ENCODE measurements at places on chromosomes 4 and X.

GRCh38 chr4:77564231-77564630, 41.4 kb upstream of the CXCL13 start:
- no peak overlapping the region for H3K27ac ChIP-seq
- H3K4me3 ChIP-seq, result no peak overlapping the region
- no peak for DNase-seq
- no peaks in the 10 kb centered on the region for H3K36me3 ChIP-seq
- no peaks in the 10 kb centered on the region for H3K27me3 ChIP-seq

GRCh38 chr4:144817081-144817480, 171.1 kb downstream of the HHIP start:
- DNase-seq, result no peak
- H3K4me3 ChIP-seq, result no peak overlapping the region
- H3K4me1 ChIP-seq, result no peaks in the 10 kb centered on the region
- H3K27ac ChIP-seq, result no peak overlapping the region
- H3K36me3 ChIP-seq, result no peaks in the 10 kb centered on the region

DNA sequence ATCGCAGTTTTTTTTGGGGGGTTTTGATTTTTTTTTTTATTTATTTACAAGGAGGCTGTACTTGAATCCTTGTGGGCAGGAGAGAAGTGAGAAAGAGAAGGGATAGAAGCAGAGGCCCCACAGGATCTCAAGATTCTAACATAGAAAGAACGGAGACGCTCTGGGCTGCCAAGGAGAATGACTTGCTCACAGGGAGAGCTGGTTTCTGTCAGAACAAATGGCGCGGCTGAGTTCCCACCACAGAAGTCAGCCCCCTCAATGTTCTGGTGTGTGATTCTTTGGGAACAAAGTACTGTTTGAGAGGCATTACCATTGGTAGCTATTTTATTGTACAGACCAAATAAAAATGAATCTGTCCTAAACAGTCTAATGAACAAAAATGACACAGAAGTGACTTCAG, 80.6 kb downstream of the ATXN3L start:
- H3K27ac ChIP-seq, result no peak overlapping the region
- no peaks in the 10 kb centered on the region for H3K4me1 ChIP-seq
- H3K4me3 ChIP-seq, result no peak overlapping the region
- no peaks in the 10 kb centered on the region for H3K27me3 ChIP-seq

GRCh38 chr4:10295301-10295700, 161.9 kb downstream of the ZNF518B start:
- H3K27ac ChIP-seq, result no peak overlapping the region
- no peak for DNase-seq
- H3K36me3 ChIP-seq, result no peaks in the 10 kb centered on the region
- H3K27me3 ChIP-seq, result no peaks in the 10 kb centered on the region

DNA sequence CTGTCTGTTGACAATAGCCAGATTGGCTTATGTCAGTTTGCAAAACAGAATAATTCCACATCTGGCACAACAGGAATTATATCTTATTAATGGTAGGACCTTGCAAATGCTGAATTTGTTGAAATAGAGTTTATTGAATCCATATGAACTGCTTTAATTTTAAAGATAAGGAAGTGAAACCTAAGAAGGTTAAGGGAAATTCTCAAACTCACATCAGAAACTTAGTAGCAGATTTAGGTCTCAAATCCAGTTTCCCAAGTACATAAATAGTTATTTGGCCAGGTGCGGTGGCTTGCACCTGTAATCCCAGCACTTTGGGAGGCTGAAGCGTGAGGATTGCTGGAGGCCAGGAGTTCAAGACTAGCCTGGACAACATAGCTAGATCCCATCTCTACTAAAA, 117.1 kb downstream of the HNRNPD start:
- DNase-seq, result no peak
- H3K27ac ChIP-seq, result no peak overlapping the region
- H3K4me1 ChIP-seq, result no peaks in the 10 kb centered on the region
- H3K27me3 ChIP-seq, result no peaks in the 10 kb centered on the region
- H3K36me3 ChIP-seq, result no peaks in the 10 kb centered on the region
